ENCODE measurements at places on chromosomes 4 and X.
A peak's percentile ranks its signal among the peaks of the same experiment; 100 is the strongest.

- DNase-seq = no peak
These were observed 172.0 kb downstream of the CFAP299 start for GRCh38 chr4:80507507-80507906.

DNA sequence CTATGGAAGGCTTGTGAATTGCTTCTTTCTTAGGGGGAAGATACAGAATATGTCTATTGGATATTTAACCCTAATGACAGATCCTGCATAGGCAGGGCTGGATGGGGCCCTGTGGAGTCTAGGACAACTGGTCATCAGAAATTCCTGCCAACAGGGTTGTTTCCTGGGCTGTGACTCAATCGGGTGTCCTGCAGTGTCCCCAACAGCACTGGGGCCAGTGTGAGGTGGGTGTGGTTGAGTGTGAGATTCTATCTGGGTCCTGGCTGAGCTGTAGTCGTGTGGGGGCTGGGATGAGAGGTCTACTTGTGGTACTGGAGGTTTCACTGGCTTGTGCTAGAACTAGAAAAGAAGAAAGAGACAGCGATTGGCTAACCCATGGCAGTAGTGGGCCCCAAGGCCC, 87.3 kb upstream of the WDR1 start:
- DNase-seq = no peak

- no peak for DNase-seq
These were observed 67.4 kb upstream of the QRFPR start for GRCh38 chr4:121448231-121448630.

DNA sequence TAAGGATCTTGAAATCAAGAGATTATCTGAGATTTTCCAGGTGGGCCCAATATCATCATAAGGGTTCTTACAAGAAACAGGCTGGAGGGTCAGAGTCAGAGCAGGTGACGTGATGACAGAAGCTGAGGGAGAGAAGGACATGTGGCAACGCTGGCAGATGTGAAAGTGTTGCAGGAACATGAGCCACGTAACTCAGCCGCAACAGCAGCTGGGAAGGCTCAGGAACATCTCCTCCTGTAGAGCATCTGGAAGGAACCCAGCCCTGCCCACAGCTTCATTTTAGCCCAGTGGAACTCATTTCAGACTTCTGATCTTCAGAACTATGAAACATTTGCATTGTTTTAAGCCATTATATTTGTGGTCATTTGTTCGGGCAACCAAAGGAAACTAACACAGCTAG, 156.3 kb upstream of the VEGFC start:
- no peak for DNase-seq

- peak; percentile 58 for DNase-seq
These were observed 476 bp upstream of the GDI1 start for GRCh38 chrX:154436374-154436982.

GRCh38 chrX:46575991-46576392, 2.4 kb downstream of the CHST7 start:
- DNase-seq = no peak

Data from activated CD8-positive, alpha-beta T cell treated with anti-CD3 and anti-CD28 coated beads, Interleukin-2, amount 10 ng/mL, durations not matched to agents 7 days and 5 days (primary cell).